ENCODE measurements at places on chromosomes 1 and 21.

DNA sequence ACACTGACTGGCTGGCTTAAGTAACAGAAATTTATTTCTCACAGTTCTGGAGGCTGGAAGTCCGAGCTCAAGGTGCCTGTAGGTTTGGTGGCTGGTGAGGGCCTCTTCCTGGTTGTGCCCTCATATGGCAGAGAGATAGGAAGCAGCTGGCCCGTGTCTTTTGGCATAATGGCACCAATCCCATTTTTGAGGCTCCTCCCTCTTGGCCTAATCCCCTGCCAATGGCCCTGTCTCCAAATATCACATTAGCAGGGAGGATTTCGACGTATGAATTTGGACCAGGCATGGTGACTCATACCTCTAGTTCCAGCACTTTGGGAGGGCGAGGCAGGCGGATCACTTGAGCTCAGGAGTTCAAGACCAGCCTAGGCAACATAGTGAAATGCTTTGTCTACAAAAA is 37.4 kb downstream of the AGPAT3 start:
- no peak for DNase-seq

DNA sequence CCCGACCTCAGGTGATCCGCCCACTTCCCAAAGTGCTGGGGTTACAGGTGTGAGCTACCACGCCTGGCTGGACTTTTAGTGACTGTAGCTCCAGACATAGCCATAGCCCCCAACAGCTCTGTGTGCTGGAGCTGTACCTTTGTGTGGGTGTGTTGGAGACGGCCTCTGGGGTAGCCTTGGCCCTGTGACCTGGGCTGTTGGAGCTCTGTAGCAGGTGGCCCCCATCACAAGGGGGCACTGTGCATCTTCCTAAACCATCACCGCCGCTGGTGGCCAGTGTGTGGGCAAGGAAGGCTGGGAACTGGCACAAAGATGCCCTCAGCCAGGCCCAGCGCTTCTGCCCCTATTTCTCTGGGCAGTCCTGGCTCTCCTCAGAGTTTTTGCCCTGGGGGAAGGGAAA is 38.4 kb upstream of the FOXO6 start:
- DNase-seq, result peak; percentile 9

DNA sequence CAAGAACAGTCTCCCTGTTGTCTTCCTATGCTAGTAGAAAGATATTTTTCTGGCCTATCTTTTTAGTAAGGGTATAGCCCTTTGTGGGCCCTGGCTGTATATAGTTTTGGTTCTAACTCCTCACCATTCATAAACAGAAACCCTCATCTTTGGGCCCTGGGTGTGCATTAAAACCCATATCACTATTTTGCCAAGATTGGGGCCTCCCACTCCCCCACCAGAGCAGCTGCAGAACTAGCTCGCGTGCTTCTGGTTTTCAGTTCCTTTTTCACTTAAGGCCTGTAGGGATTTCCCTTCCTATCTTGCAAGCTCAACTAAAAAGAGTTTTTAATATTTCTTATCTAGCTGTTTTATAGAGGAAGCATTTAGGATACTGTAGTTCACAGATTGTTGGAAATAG is 106.4 kb downstream of the RGL1 start:
- DNase-seq, result no peak

DNA sequence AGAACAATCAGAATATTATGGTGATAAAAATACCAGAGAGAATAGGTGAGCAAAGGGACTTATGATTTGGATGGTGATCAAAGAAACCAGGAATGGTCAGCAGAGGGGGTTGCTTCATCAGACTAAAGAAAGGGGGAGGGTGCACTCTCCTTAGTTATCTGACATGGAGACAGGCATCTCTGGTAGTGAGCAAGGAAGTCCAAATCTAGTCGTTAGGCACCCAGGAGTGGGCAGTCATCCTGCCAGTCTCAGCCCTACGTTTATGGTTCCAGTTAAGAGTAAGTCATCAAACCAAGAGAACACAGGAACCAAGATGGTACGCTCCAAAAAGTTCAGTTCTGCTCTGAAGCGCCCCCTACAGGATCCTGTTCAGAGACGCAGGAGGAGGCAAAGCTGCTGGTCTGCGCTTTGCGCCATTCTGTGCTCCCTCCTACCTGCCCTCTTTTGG is 28.6 kb downstream of the EBNA1BP2 start:
- no peak for DNase-seq

DNA sequence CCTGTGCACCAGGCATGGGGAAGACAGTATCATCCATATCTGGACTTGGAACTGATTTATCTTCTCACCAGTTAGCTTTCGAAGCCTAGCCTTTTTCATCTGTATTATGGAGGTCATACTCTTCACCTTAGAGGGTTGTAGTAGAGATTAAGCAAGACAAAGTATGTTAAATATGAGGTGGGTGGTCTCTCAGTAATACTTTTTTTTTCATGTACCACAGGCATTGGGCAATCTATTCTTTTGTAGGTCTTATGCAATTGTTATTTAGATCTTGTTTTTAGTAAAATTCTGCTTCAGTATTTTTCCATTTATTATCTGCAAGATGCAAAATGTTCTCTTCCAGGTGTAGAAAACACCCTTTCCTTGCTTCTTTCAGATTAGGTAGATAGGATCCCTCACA is 35.2 kb upstream of the OR2B11 start:
- no peak for DNase-seq

DNA sequence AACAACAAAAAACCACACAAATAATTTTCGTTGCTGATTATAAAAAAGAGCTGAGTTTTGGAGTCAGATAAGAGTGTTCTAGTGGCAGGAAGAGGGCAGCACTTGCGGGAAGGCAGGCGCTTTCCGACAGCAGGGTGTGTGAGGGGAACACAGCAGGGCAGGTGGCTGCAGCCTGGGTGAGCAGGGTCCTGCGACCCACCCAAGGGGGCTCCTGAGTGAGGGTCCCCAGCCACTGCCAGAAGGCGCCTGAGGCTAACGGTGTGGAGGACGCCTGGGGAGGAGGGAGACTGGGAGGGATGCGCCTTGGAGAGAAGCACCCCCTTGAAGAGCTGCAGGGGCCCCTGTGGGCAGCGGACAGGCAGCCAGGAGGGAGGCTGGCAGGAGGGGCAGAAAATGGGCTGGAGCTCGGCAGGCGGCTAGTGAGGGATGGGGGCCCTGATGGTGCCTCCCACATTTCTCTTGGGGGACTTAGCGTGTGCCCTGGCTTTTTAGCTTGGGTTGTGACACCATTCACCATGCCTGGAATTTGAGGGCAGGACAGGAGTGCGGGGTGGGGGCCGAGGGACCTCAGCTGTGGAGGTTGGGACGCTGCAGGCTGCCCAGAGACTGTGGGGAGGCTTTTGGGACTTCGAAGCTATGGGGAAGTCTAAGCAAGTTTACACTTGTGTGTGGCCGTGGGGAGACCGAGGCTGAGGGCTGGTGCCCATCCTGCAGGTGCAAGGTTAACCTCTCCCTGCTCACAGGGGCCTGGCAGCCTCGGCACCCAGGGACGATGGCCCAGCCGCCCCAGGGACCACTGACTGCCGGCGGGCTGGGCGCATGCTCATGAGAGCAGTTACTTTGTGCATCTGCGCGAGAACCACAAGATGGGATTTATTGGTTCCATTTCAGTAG is 111.4 kb downstream of the SIK1 start:
- no peak for DNase-seq

DNA sequence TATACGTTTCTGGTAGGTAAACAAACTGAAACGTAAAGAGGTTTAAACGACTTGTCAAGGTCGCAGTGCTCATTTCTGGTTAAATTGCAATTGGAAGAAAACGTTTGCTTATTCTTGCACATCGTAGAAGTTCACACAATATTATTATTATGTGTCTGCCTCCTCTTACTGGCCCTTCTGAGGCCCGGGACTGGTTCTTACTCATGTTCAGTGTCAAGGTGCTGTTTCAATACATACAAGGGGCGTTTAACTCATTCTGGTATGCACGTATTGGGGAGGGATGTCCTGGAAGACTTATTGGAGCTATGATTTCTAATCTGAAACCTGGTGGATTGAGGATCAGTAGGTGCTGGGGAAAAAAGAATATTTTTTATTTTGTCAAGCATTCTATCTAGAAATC is 932 bp downstream of the RPF1 start:
- no peak for DNase-seq

DNA sequence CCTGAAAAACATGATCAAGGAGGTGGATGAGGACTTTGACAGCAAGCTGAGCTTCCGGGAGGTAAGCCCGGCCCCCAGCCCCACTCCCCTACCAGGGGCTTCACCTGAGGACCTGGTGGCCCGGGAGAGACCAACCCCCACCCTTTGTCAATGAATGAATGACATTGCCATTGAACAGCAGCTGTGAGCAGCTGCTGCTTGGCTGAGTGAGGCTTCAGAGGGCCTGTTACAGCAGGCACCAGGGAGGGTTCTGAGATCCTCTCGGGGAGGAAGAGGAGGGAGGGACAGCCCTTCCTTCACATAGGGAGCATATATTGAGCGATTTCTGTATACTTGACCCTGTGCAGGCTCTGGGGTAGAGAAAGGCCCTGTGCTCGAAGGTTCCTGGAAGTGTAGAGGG is 12.3 kb upstream of the CTRC start:
- DNase-seq, result no peak

DNA sequence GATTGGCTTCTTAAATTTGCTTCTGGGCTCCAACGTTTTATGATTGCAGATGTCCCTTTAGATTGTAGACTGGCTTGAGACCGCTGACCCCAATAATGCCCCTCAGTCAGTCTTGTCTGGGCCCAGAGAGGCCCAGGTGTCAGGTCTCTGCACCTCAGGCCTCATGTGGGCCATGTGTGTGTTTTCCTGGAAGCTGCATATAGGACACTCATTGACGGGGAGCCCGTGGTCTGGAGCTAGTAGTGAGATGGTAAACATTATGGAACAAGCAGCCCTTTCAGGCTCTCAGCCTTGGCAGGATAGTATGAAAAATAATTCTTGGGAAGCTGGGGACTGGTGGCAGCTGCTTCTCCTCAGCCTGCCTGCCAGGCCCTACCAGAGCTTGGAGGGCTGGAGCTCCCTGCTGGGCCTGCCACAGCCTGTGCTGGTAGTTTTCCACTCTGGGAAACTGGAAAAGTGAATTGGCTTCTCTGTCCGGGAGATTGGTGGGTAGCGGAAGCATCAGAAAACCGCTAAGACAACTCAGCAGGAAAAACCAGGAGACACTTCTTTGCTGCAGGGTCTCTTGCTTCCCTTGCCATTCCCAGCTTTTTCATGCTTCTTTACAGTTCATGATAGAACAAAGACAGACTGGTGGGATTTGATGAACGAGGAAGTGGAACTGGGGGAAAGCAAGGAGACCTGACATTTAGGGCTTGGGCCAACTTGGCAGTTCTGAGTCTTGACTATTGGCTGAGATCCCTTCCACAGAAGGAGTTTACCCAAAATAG is 57.8 kb upstream of the HSD17B7 start:
- DNase-seq, result peak; percentile 1

DNA sequence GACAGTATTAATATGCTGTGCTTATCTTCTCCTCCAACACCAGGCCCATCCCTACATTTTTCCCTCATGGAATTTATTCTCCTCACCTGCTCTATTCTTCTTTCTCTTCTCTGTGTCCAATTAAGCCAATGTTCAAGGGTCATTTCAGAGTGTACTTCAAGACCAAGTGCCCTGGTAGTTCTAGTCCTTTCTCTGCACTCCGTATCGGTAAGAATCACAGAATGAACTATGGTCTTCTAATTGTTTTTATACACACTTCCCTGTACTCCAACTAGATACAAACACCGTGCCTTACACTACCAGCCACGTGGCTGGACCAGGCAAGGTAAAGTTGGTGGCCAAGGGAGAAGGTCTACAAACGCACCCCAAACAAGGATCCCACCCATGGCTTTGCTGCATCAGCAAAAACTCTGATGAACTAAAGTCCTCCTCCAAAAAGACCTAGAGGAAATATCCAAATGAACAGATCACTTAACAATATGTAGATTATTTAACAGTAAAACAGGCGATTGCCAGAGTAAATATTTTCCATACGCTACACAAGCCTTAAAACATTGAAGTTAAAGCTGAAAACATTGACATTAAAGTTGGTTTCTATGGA is 40.1 kb upstream of the LPAR3 start:
- DNase-seq, result no peak

GRCh38 chr21:45538381-45539045 is 3.7 kb downstream of the SLC19A1 start:
- DNase-seq, result no peak

DNA sequence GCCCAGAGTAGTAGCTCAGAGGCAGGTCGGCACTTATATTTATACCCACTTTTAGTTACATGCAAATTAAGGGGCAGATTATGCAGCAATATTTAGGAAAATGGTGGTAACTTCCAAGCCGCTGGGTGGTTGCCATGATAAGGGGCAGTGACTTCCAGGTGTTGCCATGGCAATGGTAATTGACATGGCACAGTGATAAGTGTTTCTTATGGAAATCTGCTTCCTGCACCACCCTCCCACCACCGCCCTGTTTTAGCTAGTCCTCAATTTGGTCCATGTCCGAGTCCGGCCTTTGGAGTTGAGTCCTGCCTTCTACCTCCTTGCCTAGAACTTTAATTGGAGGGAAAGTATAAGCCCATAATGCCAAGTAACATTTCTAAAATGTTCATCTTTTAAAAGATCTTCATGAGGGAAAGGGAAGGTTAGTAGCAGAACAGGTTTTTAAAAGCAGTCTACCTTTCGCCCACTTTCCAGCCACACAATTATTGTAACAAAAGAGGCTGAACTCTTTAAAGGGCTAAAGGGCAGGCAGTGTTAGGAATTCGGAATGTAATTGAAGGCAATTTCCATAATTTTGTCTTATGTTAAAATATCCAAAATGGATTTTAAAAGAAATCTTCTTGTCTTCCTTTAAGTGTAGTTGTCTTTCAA is 21.7 kb downstream of the ZBTB8B start:
- DNase-seq, result no peak

GRCh38 chr1:174314433-174314832 is 133.3 kb upstream of the GPR52 start:
- no peak for DNase-seq

DNA sequence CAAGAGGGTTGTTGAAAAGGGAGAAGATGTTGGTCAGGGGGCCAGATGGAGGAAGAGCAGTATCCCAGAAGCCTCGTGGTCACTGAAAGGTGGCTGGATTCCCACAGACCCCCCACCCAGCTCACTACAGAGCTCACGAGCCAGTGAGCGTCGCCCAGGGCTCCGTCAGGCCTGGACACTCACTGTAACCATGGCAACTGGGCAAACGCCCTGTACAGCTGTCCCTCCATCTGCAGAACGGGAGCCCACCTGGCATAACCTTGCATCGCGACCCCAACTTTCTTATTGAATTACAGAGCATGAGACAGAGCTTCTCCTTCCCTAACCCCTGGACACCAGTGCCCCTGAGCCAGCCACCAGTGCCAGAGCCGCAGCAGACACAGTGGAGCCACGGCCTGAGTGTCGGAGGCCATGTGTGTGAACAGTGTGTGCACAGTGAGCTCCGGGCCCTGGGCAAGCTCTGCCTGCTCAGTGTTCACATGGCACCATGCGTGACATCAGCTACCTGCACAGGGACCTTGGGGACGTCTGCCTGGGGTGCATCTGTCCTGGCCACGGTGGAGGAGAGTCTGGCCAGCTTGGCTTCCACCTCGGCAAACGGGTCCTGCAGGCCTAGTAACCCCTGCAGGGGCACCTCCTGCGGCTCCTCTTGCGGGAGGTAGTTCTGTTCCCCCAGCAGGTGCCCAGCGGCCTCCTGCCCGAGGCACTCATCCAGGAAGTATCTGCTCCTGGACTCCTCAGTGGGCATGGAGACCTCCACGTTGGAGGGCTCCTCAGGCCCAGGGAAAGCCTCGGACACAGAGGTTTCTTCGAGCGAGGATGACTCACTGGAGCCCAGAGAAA is 25.9 kb upstream of the DDOST start:
- no peak for DNase-seq

GRCh38 chr1:156368889-156369684 is at the start of gene RHBG:
Gene RHBG (plus strand): TSS chr1:156369211. CDS start chr1:156369250, 39 bp downstream.
- DNase-seq, result no peak

- no peak for DNase-seq
These were observed 120.9 kb upstream of the MAGI3 start for GRCh38 chr1:113269168-113269963.
